Thoracic aorta (tissue), 2 donors: ENCODE measurements at places on chromosomes 6 and 20.

DNA sequence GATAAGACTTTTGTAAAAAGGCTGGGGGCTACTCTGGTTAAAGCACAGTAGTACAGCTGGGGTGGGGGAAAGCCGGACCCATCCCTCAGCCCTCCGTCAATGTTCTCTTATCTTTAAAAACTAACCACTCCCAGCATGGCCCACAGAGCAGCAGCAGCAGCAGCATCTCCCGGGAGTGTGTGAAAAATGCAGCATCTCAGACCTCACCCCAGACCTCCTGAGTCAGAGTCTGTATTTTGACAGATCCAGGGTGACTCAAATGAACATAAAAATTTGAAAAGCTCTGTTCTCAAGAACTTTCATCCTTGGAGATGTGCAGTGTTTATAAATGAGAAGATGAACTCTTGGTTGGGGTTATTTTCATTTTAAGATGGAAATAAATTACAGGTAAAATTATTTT lies 277.7 kb upstream of the ECI2 start:
- no peak for DNase-seq

GRCh38 chr6:121319112-121319553 lies 15.1 kb downstream of the TBC1D32 start:
- no peak for DNase-seq

DNA sequence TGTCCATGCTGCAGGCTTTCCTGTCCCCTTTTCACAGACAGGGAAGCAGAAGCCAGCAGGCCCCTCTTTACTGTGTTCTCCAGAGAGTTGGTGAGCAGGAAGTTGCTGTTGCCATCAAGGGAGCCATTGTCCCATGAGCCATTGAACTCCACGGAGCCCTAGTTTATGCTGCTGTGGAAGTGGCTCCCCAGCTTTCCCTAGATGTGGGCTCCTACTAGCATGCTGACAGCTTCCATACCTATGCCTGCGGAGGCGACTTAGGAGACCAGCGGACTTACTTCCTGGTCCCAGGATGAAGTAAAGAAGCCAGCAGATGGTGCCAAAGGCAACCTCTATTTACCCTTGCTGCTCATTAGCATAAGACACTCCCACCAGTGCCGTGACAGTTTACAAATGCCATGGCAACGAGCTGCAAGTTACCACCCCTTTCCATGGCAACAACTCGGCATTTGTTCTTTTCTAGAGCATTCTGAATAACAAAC lies 30.8 kb upstream of the FKBP1A start:
- DNase-seq = no peak

GRCh38 chr6:148405894-148406293 lies 63.3 kb downstream of the SASH1 start:
- no peak for DNase-seq

DNA sequence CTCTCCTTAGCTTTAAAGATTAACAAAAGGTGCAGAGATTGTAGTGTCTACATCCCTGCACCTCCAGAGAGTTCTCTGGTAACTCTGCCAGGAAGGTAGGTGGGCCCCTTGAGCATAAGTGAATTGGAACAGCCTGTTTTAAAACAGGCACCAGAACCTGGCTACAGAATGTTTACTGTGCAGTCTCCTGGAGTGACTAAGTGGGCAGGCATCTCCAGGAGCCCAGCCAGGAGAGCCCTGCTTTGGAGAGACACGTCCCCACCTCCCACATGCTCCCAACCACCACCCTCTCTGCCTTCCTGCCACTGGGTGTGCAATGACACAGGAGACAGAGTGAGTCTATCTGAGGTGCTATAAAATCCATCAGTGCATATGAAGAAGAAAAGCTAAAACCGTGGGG lies 110.3 kb upstream of the EYA4 start:
- no peak for DNase-seq

DNA sequence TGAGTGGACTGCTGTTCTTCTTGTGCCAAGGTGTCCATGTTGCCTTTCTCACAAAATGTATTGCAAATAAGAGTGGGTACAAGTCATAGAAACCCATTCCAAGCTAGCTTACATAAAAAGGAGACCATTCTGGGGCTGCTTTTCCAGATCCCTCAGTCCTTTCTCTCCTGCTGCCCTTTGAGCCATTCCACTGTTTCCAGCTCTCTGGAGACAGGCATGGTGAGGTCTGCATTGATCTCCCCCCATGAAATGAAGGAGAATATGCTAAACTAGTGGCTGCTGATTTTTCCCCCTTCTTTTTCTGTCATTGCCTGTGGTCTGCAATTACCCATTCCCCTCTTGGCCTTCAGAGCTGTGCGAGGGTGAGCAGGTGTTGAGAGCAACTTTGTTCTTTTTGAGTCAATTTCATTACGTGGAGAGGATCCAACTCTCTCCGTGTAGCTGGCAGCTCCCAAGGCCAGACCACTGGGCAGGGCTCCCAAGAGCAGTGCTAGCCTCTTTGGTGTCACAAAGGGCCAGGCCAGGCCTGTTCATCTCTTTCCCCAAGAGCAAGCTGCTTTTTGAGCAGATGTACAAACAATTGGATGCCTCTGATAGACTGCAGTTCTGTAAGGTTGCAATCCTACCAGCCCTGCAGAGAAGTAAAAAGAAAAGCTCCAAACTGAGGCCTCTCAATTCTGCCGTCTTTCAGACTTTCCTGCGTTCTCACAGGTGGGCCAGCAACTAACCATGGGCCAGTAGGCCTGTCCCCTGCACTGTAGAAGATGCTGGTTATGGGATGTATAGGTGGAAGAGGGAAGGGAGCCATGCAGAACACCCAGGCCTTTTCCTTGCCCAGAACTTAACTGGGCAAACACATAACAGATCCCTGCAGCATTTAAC lies 96.1 kb upstream of the ARMC2 start:
- DNase-seq = no peak

DNA sequence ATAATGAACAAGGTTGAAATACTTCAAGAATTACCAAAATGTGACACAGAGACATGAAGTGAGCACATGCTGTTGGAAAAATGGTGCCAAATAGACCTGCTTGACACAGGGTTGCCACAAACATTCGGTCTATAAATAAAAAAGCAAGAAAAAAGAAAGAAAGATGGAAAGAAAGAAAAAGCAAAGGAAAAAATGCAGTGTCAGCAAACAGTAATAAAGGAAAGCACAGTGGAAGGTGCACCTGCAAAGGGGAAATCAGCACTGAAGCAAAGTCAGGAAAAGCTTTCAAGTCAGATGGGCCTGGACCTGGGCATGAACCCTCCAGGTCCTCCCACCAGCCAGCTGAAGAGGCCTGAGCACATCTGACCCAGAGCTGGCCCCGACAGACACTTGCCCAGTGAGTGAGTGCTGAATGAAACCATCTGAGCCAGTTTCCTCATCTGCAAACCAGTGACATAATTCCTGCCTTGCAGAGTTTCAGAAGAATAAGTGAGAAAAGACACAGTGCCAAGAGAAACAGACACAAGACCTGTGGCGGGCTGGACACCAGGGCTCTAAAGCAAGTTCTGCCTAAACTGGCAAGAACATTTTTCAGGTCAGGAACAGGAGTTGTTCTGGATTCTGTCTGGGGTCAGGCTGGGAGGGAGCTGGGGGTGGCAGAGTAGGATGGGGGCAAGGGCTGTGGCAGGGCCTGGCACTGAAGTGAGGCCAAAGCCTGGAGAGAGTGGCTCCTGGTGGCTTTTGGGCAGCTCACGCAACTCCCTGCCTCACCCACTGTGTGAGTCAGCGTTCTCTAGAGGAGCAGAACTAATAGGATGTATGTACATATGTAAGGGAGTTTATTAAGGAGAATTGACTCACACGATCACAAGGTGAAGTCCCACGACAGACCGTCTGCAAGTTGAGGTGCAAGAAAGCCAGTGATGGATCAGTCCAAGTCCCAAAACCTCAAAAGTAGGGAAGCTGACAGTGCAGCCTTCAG lies 23.9 kb upstream of the MICB start:
- no peak for DNase-seq

- no peak for DNase-seq
Observed at GRCh38 chr6:36320475-36320874, 16.2 kb downstream of the BNIP5 start.

DNA sequence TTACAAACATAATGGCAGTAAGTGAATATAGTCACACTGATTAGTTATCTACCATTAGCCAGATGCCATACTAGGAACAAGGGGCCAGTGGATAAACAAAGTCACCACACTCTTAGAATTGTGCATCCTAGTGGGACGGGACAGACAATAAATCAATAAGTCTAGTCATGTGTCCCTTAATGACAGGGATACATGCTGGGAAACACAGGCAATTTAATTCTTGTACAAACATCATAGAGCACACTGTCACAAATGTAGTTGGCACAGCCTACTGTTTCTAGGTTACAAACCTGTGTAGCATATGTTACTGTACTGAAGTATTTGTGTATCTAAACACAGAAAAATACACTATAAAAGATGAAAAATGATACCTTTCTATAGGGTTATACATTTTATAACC lies 123.0 kb upstream of the FAM184A start:
- no peak for DNase-seq

- DNase-seq = no peak
Observed at GRCh38 chr6:5531161-5531560, 269.8 kb downstream of the FARS2 start.

DNA sequence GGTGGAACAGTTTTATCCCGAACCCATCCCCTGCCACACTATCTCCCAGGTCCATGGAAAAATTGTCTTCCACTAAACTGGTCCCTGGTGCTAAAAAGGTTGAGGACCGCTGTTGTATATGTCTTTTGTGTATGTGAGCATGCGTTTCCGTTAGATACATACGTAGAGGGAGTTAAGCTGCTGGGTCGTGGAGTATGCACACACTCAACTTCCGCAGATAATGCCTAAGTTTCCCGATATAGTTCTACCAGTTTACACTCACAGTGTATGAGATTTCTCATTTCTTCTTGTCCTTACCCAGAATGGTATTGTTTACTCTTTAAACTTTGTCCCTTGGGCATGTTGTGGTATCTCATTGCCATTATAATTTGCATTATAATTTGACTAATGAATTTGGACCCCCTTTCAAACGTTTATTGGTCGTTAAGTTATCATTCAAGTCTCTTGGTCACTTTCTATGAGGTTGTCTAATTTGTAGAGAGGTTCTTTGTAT lies 50.5 kb upstream of the SCAF8 start:
- no peak for DNase-seq

DNA sequence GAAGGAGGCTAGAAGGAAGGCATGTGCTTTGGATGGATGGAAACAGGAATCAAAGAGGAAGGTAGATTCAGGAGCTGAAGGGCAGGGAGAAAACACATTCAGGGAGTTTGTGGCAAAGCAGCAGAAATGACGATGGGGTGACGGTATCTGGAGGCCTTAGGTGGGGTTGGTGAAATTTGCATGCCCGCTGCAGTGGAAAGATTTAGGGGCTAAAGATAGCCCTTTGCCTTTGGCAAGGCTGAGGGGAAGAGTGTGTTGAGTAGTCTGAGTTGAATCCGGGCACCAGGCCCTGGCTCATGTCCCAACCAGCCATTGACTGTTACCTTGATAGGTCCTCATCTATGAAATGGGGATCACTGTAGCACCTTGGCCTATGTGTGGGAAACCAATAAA lies 1.3 kb downstream of the GZF1 start:
- DNase-seq = no peak

DNA sequence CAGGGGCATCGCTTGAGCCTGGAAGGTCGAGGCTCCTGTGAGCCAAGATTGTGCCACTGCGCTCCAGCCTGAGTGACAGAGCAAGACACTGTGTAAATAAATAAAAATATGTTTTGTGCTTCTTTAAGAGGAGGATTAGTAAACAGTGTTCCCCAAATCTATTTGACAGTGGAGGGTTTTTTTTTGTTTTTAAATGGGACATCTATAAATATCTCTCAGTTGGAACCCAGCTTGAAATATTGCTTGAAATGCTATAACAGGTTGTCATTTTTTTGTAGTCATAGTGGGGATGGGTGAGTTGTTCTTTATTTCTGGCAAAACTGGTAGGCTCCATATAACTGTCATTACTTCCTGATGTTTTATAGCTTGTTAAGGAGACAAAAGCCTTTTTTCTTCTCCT lies 54.3 kb downstream of the CARMIL1 start:
- DNase-seq = no peak

- DNase-seq = no peak
Observed at GRCh38 chr20:49283703-49284625, 6.1 kb upstream of the ZNFX1 start.

DNA sequence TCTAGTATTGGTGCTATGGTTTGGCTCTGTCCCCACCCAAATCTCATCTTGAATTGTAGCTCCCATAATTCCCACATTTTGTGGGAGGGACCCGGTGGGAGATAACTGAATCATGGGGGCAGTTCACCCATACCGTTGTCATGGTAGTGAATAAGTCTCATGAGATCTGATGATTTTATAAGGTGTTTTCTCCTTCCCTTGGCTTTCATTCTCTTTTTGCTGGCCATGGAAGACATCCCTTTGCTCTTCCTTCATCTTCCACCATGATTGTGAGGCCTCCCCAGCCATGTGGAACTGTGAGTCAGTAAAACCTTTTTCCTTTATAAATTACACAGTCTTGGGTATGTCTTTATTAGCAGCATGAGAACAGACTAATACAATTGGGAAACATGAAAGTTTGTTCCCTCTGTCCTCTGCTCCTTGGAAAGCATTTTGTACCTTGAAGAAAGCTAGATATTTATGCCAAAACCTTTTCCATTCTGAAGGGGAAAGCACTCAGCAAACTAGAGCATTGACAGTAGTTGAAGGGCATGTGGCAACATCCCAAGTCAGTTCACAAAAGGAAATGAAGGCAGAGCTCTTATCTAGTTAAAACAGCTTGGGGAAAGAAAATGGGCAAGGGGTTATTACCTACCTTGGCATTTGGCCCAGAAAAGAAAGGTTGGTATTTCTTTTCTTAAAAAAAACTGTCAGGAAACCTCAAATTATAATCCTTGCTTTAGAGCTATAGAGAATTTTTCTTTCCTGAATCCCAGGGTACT lies 10.7 kb upstream of the TNFAIP3 start:
- no peak for DNase-seq

- DNase-seq = no peak
Observed at GRCh38 chr6:159184559-159184958, 15.4 kb downstream of the FNDC1 start.
